ENCODE measurements at places on chromosomes 5 and 9.

DNA sequence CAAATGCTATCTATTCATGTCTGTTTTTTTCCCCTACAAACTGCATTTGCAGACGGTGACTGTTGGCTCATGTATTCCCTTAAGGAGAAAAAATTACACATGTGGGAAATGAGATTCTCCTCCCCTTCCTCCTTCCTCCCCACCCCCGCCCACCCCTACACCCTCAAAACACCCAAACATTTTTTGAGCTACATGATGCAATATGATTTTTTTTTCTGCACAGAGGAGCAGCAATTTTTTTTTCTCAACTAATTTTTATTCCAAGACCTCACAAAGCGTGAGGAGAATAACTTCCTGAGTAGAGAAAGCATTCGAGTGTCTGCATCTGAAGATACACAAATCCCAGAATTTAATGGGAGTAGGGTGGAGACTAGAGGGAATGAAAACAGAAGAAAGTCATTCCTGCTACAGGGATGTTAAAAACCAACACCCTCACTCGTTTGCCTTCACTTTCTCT lies 118.1 kb downstream of the PRDM6 start:
- DNase-seq = no peak

DNA sequence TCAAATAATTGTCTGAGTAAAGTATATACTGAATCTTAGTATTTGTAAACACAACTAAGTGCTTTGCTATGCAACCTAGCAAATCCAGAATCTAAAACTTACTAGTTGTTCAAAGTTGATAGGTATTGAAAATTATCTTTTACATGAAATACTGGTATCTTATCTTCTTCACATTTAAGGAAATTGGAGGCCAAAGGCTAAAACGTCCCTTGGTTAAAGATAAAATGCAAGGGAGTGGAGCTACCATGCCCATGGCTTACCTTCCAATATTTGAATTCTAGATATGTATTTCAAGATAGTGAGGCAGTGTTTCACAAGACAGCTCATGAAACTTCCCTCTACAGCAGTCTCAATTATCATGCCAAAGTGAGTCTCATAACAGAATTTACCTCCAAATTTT lies 373.5 kb downstream of the KIAA0825 start:
- no peak for DNase-seq

DNA sequence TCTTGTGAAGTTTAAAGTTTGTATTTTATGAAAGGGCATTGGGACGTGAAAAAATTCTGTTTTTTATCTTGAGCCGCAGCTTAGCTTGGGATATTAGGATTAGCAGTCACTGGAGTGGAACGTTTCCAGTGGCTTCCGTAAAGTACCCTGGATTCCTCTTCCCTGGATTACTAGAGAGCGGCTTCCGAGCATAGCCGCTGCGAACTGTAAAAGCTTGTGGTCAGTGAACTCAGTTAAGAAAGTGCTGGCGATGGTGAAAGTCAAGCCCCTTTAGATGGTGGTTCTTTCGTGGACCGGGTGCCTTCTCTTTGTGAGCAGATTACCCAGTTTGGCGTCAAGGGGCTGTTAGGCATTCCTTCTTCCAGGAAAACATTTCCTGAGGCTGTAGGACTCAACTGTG lies 168.1 kb downstream of the KDM4C start:
- DNase-seq = no peak

DNA sequence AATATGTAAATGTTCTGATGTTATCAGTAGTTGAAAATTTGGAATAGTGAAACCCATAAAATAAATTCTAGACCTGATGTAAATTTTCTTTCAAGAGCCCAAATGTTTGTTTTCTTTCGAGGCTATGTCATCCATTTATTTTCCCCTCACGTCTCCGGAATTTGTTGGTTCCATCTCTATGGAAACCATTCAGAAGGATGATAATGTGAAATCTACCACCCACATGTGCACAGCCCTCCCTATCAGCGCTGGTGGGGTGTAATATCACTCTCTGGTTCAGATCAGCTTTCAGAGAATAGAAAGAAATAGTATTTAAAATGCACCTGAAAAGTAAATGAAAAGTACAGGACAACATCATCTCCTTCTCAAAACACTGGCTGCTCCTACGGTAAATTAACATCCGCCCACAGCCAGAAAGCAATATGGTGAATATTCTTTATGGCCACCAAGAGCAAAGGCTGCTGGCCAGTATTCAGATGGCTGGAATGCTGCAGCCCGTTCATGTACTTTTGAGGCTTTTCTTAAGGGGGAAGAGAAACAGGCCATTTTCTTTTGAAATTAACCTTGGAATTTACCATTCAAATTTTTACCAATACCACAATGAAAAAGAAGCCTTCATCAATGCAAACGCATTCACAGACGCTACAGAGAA lies 28.5 kb downstream of the GLDC start:
- no peak for DNase-seq

GRCh38 chr5:135323701-135324132 lies 75.3 kb downstream of the MACROH2A1 start:
- DNase-seq = no peak

DNA sequence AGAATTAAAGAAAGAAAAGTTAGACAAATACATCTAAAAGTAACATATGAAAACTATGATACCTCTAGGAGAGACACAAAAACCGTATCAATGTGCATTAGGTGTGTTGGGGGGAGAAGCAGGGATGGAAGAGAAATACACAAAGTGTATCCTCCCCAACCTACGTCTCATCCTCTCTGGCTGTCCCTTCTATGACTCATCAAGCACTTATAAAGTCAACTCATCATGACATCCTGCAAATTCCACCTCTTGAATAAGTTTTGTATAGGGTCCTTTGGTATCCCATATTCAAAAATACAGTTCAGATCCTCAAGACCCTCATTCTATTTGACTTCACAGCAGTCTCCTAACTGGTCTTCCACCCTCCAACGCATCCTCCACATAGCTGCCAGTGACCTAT lies 917.6 kb upstream of the DMAC1 start:
- peak; percentile 67 for DNase-seq

- no peak for DNase-seq
These were observed 118.8 kb downstream of the TRIM36 start for GRCh38 chr5:115050866-115051265.

- DNase-seq = no peak
These were observed 40.2 kb downstream of the SLC1A3 start for GRCh38 chr5:36646507-36647023.

GRCh38 chr9:105282870-105283621 lies 38.6 kb downstream of the SLC44A1 start:
- no peak for DNase-seq

GRCh38 chr5:159773062-159773924 lies 143.0 kb upstream of the ADRA1B start:
- peak; percentile 75 for DNase-seq

- no peak for DNase-seq
These were observed 184.0 kb upstream of the GDNF start for GRCh38 chr5:38023799-38024198.

DNA sequence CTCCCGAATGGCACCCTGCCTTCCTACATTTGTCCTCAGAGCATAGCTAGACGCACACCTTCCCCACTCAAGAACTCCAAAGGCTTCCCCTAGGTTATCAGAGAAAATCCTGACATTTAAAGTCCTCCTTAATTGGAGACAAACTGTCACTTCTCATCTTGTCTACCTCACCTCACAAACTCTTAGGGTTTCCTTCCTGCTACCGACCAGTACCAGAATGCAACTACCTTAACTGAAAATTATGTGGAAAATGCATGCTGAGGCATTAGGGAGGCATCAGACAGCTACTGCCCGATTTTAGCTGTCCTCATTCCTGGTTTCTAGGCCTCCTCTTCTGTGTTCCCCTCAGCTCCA lies 17.9 kb upstream of the TNIP1 start:
- DNase-seq = no peak

DNA sequence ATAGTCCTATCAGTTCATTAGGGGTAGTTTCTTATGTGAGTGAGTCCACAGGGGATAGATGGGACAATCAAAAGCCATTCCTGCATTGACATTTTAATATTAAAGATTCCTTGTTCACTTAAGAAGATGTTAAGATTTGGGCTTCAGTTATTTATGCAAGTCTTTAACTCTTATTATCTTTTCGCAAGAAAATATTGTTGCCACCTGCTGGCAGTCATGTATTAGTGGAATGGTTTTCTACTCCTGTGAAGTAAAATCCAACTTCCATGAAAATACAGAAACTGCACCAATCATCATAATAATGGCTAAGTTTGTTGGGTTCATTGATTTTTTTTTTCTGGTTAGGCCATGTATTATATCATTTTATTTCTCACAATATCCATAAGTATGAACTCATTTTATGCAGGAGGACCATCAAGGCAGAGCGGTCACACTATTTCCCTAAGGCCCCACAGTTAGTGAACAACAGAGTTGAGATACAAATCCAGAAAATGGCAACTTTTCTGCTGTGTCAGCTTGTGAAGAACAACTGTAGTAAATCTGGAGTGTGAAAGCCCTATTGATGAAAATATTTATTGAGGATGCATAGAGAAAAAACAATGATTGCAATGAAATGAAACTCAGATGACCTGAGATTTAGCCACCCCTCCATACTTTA lies 88.5 kb upstream of the TXNDC8 start:
- peak; percentile 14 for DNase-seq

- DNase-seq = no peak
These were observed 40.1 kb upstream of the GRHPR start for GRCh38 chr9:37382161-37382981.

DNA sequence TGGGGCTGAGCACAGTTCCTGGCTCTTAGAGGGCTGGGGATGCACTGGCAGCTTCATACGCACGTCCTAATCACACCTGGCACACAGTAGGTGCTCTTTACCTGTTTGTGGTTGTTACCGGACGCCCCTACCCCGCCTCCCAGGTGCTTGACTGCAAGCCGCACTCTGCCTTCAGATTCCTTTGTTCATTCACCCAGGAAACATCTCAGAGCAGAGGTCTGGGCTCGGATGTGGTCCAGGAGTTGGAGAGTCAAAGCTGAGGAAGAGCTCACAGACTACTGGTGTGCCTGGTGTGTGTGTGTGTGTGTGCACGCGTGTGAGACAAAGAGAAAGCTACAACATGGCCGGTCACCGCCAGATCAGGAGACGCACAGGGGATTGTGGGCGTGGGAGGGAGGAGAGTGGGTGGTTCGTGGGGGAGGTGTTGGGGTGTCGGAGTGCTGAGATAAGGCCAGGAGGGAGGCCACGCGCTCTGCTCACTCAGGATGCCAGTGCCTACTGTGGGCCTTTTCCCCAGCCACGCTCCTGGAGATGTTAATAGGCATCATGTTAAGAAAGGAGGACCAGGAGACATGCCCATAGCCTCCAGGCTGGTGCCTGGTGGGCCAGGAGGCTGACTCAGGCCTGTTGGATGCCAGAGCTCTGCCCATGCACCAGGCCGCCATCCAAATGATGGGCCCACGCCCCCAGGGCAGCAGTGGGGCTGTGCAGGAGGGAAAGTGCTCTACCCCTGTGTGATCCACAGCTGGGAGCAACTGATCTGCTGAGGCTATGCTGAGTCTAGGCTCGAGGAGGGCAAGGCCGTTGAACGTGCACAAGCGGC lies 39.9 kb downstream of the CRB2 start:
- no peak for DNase-seq

- peak; percentile 2 for DNase-seq
These were observed at the start of gene GRIN3A for GRCh38 chr9:101738566-101739183. GRIN3A (minus strand) TSS chr9:101738647; CDS start chr9:101737979, 668 bp downstream.

DNA sequence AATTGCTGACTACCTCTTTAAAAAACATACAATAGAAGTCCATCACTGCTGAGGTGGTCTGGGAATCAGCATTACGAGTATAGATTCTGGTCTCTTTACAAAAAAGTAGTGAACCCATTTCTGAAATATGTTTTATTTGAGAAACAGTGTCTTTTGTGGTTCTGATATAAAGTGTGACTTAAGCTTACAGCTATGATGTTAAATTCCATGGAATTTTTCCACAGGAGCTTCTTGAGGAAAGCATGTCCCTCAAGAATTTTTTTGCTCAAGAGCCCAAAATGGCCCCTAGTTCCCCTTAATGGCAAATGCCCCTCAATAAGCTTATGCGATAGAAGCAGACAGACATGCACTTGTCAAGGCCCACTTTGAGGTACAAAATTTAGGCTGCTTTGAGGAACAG lies 265.7 kb downstream of the FAM170A start:
- DNase-seq = no peak

GRCh38 chr5:135353952-135354721 lies 44.9 kb downstream of the MACROH2A1 start:
- DNase-seq = no peak

- no peak for DNase-seq
These were observed 301.3 kb upstream of the ADCY2 start for GRCh38 chr5:7094626-7095025.

- no peak for DNase-seq
These were observed 1.4 kb downstream of the FAM53C start for GRCh38 chr5:138339464-138339863.

DNA sequence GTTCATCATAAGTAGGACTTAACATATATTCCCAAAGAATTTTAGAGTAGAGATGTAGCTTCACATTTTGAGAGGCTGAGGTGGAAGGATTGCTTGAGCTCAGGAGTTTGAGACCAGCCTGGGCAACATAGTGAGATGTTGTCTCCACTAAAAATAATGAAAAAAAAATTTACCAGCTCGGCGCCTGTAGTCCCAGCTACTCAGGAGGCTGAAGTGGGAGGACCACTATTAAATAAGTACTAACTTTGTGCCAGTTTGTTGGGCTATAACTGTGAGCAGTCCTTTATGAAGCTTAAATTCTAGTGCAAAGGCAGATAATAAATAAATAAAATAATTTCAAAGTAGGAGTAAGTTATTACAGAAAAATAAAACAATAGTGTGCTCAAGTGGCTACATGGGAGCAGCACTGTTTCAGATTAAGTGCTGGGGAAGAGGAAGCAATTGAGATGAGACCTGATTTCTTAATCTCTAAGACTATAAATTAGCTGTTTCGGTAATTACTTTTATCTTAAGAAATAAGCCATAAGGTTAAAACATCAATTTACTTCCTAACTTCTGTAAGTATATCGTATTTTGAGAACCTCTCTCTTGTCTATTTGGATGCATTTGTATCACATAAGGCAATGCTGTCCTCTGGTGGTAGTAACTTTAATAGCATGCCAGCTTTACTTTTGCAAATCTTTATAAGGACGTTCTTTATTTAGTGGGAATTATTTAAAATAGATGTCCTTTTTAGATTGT lies 98.9 kb downstream of the CSNK1G3 start:
- DNase-seq = peak; percentile 60

GRCh38 chr9:76004526-76004925 lies 114.1 kb downstream of the PCSK5 start:
- no peak for DNase-seq

DNA sequence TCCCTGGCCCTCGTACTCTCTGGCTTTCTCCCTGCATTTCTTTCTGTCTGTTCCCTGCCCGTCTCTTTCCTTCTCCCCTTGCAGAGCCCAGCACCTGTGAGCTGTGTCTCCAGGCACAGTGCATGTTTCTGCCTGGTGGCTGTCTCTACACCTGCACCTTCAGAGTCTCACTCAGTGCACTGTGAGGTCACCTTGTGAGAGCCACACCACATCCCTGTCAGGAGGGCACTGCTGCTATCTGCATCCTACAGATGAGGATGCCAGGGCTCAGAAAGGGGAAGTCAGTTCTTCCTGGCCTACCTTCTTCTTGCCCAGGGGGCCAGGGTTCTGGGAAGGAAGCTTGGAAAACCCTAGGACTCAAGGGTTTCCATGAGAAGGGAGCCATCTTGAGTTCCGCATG lies 69.7 kb upstream of the NEURL1B start:
- DNase-seq = no peak

- DNase-seq = peak; percentile 43
These were observed 55.4 kb downstream of the ARHGAP26 start for GRCh38 chr5:142825378-142826089.

GRCh38 chr9:127007638-127008037 lies 93.1 kb downstream of the RALGPS1 start:
- no peak for DNase-seq

GRCh38 chr9:72363236-72363635 lies 1.8 kb downstream of the ZFAND5 start:
- no peak for DNase-seq

- DNase-seq = no peak
These were observed 37.4 kb upstream of the RUSC2 start for GRCh38 chr9:35452481-35452880.
